ENCODE measurements at places on chromosomes 7 and 10.

- no peak for DNase-seq
Observed at GRCh38 chr10:1094112-1095057, 38.2 kb downstream of the WDR37 start.

- DNase-seq, result no peak
Observed at GRCh38 chr10:26857991-26858706, 2.6 kb downstream of the ABI1 start.

DNA sequence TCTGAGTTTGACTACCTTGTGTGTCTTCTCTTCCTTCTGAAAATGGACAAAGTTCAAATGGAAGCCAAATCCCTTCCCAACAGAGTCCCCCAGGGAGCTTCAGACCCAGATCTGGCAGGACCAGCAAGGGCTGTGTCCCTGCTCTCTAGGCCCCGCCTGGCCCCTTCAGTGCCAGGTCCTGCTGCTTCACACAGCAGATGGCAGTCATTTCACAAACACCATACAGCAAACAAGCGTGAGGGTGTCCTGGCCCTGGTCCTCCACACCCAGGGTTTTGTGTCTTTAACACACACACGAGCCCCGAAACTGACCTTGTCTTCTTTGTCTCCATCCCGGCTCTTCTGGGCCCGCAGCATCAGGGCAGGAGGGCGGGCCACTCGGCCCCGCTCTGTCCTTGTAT, 145.0 kb downstream of the TCERG1L start:
- no peak for DNase-seq

GRCh38 chr7:32539366-32539765, 44.1 kb downstream of the AVL9 start:
- no peak for DNase-seq

All from tibial artery (tissue), 4 donors.